ENCODE measurements at places on chromosomes 12 and 14.
A peak's percentile ranks its signal among the peaks of the same experiment; 100 is the strongest.

- DNase-seq, result peak; percentile 31
Measured at GRCh38 chr12:50057000-50057841, at the start of gene ASIC1. TSS of gene ASIC1 (plus strand) at chr12:50057596. CDS start at chr12:50058767, 1,171 bp downstream.

GRCh38 chr12:1618489-1618888 lies 10.5 kb upstream of the WNT5B start:
- no peak for DNase-seq

- DNase-seq, result no peak
Measured at GRCh38 chr12:17110316-17110715, 504.4 kb upstream of the LMO3 start.

DNA sequence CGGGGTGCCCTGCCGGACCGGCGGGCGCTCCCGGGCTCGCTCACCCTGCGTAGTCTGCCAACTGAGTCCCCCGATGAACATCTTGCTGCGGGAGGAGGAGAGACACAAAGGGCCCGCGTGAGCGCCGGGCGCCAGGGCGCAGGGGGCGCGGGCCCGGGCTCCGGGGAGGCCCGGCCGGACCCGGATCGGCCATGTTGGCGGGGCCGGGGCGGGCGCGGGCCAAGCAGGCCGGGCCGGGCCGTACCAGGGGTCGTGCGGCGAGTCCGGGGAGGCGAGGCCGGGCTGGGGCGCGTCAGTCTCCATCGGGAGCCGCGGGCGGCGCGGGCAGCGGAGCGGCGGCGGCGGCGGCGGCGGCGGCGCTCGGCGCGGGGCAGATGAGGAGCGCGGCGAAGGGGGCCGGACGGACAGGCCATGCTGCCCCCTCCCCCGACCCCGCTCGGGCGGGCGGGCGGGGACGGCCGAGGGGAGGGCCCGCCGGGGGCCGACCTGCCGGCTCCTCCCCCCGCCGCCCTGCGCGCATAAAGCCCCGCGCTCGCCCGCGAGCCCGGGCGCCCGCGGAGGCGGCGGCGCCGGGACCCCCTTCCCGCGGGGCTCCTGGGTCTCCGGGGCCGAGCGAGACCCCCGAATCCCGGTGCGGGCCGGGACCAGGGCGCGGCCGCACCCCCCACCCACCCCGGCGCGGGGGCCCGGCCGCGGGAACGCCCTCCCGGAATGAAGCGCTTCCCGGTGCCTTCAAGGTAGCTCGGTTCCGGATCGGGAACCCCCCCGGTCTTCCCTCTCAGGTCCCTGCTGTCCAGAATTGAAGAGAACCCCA lies at the start of gene MSI1:
Gene MSI1, minus strand, starts transcription at position 376 of the 814 bp plus-strand sequence. Its CDS starts 73 bp downstream, at position 303.
- no peak for DNase-seq
